ENCODE measurements at places on chromosomes 13 and 19.

GRCh38 chr13:30305456-30305970 lies 1.8 kb downstream of the KATNAL1 start:
- no peak for DNase-seq

- DNase-seq: no peak
Measured at GRCh38 chr13:102645701-102646100, 48.9 kb downstream of the TPP2 start.

GRCh38 chr13:37100731-37101130 lies 4.7 kb downstream of the CSNK1A1L start:
- no peak for DNase-seq

DNA sequence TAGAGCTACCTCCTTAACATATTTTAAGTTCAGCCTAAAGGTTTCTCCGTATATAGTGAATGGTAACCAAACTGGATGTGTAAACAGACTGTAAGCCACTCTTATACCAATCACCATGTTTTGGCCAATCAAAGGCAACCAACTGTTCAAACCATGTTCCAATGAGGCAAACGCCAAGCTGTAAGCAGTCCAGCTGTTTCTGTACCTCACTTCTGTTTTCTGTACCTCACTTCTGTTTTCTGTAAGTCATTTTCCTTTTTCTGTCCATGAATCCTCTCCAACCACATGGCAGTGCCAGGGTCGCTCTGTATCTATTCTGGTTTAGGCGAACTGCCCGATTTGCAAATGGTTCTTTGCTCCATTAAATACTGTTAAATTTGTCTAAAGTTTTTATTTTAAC lies 24.4 kb downstream of the COMMD6 start:
- DNase-seq: no peak

DNA sequence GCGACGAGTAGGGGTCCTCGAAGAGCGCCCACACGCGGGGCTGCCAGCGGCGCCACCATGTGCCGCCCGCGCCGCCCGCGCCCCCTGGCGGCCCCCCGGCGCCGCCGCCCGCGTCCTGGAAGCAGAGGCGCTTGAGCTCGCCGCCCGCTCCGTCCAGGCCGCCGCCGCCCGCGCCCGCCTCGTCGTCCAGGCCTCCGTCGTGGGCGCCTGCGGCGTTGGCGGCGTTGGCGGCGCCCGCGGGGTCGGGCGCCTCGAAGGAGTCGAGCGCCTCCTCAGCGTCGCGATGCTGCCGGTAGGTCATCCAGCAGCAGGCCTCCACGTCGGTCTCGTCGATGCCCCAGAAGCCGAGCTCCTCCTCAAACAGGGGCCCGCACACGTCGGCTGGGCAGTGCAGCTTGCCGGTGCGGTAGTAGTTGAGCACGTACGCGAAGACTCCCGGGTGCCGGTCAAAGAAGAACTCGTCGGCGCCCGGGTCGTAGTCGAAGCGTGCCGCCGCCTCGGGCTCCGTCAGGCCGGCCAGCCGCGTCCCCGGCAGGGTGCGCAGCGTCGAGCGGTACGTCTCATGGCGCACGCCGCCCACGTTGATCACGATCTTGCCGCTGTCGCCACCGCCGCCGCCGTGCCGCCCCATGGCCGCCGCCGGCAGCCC lies 829 bp downstream of the KCNC3 start:
- DNase-seq: no peak

GRCh38 chr19:32289566-32290210 lies 55.7 kb upstream of the ZNF507 start:
- no peak for DNase-seq

GRCh38 chr13:29509999-29510589 lies 85.4 kb downstream of the SLC7A1 start:
- no peak for DNase-seq

Measured in A549 (cell line).